ENCODE measurements at places on chromosomes 7 and 10.

DNA sequence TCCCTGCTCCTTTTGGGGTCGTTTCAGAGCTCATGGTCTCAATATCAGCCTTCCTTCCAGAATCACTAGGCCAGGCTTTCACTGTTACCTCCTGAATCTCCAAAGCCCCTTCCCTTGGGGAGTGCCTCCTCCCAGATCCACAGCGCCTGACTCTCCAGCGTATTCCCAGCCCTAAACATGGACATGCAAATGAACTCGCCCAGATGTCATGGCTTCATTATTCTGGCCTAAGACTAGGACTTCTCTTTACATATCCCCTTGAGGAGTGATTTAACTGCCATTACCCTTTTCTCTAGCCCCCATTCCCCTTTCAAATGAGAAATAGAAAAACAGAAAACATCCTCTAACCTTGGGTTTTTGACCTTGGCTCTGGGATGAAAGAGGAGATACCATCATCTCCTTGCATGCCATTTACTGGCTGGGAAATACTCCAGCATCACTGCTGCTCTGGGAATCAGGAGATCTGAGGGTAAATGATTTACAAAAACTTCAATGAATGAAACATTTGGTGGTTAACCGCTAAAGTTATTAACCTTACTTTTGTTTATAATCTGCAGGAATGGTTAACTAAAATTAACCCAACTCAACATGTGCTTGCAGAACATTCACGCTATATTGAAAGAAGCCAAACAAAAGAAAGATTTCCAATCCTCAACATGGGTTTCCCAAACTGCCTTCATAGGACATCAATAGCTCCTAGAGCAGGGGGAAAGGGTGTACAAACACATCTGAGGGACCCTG lies 37.0 kb downstream of the FAM171A1 start:
- no peak for DNase-seq

DNA sequence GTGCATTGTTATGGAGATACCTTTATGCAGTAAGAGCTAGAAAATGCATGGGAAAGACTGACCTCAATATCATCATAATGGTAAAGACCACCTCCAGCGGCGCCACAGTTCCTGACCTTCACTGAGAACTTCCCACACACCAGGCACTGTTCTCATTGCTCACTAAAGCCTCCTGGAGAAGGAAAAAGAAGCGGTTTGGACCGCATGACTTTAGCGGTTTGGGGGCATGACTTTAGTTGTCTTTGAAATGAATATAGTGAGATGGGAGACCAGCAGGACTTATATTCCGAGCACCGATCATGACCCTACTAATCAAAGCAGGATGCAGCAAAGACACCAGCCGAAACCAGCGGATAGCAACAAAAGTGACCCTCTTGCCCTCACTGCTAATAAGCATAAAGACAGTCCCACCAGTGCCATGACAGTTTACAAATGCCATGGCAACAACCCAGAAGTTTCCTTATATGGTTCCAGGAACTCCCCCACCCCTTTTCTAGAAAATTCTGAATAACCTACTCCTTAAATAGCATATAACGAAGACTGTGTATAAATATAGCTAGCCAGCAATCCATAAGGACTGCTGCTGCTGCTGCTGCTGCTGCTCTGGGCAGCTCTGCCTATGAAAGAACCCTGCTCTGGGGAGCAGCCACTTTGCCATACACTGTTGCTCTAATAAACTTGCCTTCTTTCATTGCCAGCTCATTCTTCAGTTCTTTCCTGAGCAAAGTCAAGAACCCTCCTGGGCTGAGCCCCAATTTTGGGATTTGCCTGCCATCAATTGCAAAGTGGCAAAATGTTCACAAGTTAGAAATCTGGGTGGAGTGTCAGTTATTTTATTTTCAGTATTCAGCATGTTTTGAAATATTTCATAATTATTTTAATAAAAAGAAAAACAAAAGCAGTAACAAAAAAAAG lies 694.1 kb downstream of the SUGCT start:
- DNase-seq = no peak

DNA sequence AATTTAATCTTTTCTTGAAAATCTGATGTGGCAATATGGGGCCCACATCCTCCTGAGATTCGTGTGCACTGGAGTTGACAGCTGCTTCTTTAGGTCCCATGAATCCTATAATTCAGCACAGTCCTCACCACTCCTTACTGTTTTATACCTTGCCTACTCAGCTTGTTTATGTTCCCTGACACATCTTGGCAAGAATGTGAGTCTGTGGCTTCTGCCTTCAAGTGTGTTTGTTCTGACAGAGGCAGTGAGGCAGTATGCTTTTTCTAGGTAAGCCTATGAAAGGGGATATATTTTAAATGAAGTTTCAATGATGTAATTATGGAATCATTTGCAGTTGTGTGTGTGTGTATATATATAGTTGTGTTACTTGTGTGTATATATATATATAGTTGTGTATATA lies 106.4 kb downstream of the AMPH start:
- no peak for DNase-seq

GRCh38 chr10:87504307-87504639 lies 420 bp upstream of the MINPP1 start:
- DNase-seq = no peak

- no peak for DNase-seq
Observed at GRCh38 chr10:93630625-93631557, 18.6 kb downstream of the PDE6C start.

- DNase-seq = no peak
Observed at GRCh38 chr7:46397591-46397990, 476.5 kb upstream of the IGFBP3 start.

GRCh38 chr7:104862719-104863118 lies 151.3 kb upstream of the KMT2E start:
- DNase-seq = no peak

DNA sequence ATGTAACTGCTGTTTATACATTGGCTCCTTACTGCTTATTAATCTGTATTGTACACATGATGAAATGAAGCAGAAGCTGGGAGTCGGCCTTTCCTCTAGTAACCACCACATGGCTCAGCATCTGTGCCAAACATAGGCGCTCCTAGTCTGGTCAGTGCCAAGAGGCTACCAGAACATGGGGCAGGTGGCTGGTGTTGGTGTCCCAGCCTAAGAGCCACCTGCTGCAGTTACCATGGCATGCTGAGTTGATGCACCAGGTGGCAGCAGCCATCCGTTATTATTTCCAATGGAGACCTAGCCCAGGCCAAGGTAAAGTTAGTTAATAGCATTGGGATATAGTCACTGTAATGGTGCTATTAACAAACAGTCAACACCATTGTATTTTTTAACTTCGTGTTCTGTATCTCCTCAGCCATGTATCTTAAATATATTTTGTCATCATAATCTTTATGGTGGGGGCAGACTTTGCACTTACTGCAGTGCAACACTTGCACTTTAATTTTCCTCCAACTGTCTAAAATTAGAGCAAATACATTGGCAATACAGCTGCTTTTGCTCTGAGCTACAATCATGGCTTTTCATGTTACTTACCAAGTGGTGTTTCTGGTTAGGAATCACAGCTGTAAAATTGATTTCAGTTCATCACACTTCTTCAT lies 33.1 kb downstream of the HBP1 start:
- DNase-seq = no peak

- no peak for DNase-seq
Observed at GRCh38 chr10:75243426-75243825, 7.7 kb upstream of the COMTD1 start.

GRCh38 chr10:98638920-98639319 lies 192.2 kb upstream of the HPS1 start:
- no peak for DNase-seq

DNA sequence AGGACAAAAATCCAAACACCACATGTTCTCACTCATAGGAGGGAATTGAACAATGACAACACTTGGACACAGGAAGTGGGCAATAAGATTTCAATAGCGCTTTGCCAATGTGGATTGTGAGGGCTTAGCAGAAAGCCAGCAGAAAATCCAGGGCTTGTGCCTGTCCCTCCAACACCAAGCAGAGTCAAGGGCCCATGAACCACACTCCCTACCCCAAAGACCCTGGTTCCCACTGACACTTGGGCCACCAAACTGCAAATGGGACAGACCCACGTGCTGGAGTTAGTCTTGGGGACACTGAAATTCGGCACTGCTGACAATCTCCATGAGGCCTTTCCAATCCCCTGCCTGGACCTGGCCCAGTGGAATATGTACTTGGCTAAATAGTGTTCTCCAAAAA lies 67.0 kb downstream of the GRID1 start:
- no peak for DNase-seq

DNA sequence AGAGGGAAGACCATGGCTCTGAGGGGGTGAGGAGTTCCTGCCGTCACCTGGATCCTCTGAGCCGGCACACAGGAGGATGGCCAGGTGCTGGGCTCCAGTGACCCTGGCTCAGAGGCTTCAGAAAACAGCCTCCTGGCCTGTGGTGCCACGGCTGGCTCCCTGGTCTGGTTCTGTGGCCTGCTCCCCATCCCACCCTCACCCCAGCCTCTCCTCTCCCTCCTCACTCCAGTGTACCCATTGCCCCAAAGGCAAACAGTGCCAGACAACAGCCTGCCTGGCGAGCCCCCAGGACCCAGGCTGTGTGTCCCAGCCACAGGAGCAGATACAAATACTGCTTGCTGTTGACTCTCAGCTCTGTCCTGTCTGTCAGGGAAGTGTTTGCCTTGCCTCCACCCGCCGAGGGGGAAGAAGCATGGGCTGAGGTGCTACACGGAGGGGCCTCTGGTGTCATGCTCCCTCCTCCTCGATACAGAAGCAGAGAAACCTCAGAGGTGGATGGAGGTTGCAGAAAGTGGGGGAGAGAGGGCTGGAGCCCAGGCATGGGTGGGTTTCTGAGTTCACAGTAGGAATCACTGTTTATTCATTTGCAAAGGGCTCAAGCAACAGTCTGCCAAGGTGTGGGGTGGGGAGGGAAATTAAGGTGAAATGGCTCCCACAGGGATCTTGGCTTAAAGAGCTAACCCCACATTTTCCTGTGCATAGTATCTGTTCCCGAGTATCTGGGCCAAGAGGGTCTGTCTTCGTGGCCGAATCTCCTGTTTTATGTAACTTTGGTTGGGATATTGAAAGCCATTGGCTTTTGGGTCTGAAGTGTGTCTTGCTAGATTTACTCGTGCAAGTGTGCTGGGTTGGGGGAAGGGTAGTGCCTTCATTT lies 5.5 kb downstream of the ADRA2A start:
- no peak for DNase-seq

- no peak for DNase-seq
Observed at GRCh38 chr10:114172216-114172615, 1.8 kb downstream of the CCDC186 start.

DNA sequence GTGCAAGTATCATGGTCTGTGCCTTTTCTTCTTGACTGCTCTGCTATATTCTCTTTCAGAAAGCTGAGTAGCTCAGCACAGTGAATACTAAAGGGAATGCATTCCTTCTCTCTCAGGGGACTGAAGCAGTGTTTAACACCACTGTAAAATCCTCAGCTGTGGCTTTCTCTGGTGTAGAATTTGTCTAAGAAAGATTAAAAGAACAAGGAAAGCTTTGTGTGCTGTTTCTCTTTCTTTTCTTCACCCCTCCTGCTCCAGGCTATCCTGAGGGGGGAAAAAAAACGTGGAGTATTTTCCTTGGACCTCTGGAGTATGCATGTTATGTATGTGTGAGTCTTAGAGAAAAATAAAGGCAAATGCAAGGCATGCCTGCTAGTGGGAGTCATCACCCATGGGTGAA lies 383.9 kb downstream of the AUTS2 start:
- DNase-seq = no peak

Measured in activated T-cell treated with anti-CD3 and anti-CD28 coated beads, Interleukin-2, amount 50 U/mL, for 4 hours (primary cell).